ENCODE measurements at places on chromosomes 7 and 10.

DNA sequence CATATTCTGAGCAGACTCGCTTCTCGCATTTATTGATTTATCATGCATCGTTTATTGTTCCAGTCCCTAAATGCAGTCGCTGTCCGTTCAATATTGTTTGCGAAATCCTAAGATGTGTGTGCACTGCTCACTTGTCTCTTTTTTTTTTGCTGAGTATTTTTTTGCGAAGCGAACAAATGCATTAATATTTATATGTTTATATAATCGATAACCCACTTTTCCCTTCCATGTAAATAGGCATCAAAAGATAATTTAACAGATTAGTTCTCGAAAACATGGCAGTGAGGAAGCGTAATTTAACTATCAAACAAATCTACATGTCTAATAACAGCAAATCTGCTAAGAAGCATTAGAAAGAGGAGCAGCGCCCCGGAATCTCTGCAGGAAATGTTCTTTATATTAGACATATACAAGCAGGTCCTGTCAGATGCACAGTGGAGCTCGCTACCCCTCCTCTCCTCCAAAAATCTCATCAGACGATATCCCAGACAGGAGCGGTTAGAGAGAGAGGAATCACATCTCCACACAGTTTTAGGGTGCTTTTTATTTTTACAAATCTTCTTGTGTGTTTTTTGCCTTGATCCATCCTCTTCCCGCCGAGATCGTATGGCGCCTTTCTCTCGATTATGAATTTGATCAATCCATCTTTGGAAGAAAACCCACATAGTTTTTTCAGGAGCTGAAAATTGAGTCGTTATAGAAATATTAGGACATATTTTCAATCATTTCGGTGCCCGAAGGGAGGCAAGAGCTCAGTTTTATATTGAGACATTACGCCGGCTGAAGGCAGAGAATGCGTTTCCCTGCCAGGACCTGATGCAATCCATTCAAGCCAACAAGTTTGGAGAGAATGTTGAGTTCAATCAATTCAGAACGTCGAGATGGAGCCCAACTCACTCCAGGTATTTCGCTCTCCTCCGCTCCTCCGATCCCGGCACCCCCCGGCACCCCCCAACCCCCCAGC is at the start of gene ARID5B:
ARID5B (plus strand) TSS at position 871 of the 964 bp plus-strand sequence; CDS start at position 882, 11 bp downstream.
- DNase-seq = peak; percentile 62

- DNase-seq = no peak
Observed at GRCh38 chr10:74000892-74001669, 3.2 kb downstream of the VCL start.

- no peak for DNase-seq
Observed at GRCh38 chr7:122600630-122601029, 98.3 kb downstream of the RNF133 start.

- no peak for DNase-seq
Observed at GRCh38 chr7:46369933-46370654, 449.0 kb upstream of the IGFBP3 start.

GRCh38 chr10:30637881-30638467 is 8.4 kb upstream of the LYZL2 start:
- DNase-seq = no peak

GRCh38 chr7:138667535-138668228 is 33.5 kb downstream of the SVOPL start:
- DNase-seq = no peak

DNA sequence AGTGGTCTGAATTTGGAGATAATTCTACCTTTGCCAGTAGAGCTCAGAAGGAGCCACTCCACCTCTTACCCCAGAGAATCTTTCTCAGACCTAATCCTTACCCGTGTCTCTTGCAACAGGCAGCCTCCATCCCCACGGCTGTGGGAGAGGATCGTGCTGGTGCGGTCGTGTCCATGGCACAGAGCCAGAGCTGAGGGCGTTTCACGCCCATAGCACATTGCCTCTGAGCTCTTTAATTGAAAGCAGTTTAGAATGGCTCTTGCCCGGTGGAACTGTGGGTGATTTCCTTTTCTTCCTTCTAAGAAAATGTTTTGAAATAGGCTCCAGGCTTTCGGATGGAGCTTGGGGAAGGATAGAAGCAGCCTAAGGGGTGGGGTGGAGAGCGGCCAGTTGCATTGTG is 41.5 kb downstream of the PRF1 start:
- no peak for DNase-seq

- DNase-seq = no peak
Observed at GRCh38 chr7:197413-198335, 5.3 kb downstream of the FAM20C start.

- DNase-seq = no peak
Observed at GRCh38 chr7:142535123-142535779, 214.0 kb upstream of the PRSS1 start.

- no peak for DNase-seq
Observed at GRCh38 chr7:86790383-86790782, 146.7 kb downstream of the GRM3 start.

DNA sequence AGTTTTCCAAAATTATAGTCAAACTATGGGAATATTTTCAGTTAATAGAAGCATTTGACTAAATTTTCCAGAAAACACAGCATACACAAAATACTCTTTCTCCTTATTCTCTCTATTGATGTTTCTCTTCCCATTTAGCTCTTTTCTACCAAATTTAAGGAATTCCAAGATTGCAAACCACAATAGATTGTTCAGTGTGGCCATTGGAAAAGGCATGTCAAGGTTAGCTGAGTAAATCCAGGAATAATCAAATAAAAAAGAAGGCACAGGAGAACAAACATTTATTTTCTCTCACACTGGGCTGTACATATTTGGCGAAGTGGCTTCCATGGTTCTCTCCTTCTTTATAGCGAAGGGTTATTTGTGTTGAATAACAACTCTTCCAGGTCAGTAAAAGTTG is 117.3 kb downstream of the THSD7A start:
- no peak for DNase-seq

GRCh38 chr10:35650894-35651293 is 8.8 kb upstream of the FZD8 start:
- DNase-seq = no peak

DNA sequence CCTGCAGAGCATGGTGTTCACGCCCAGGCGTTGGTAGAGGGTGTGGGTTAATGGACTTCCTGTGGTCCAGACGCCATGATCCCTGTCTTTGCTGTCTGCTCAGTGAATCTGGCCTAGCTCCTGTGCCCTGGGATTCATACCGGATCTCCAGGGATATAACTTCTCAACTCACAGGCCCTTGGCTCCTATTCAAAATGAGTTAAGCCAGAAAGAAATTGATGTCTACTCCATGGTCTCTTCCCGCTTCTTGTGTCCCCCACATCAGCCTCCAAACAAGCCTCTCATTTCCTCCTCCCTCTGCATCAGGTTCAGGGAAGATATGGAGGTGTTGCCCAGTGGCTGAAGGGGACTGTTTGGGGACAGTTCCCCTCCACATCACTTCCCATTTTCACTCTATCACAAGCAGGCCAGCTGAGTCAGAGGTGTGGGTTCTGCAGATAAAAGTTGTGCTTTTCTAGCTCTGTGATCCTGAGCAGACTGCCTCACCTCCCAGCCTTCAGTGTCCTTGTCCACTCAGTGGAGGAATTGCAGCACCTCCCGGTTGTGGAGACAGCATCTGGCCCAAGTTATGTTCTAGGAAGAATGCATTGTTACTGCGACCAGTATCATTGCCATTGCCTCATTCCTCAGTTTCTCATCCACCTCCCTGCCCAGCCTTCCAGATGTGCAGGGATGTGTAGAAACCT is 22.5 kb downstream of the AKR1E2 start:
- no peak for DNase-seq

GRCh38 chr7:47300472-47301104 is 281.3 kb downstream of the TNS3 start:
- no peak for DNase-seq

DNA sequence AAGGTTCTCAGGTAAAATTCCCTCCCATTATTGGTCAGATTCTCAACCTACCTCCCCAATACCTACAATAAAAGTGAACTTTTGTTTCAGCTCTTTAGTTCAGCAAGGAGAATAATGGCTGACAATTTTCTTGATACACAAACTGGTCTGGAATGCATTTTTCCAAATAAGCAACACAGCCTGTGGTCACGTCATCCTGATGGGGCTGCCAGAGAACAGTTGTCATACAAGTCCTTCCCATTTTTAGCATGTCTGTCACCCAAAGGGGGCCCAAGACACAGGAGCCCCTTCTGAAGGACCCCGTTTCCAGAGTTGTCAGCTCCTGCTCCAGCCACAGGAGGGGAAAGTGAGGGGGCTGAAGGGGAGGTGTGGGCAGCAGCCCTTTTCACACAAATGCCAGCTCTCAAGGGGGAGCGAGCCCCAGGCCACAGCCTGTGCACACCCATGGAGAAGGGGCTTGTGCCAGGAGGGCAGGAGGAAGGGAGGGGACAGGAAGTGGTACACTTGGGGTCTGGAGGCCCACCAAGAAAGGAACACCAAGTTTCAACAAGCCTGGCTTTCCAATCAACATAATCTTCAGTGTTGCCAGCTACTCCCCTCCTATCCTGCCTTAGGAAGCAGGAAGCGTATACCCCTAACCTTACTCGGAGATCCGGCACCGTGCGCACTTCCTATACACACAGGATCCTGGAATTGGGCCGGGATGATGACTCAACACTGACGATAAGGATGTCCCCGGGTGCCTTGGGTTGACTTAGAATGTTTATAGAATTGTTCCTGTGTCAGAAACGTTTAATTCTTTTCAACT is 43.4 kb upstream of the PDLIM1 start:
- DNase-seq = peak; percentile 39

GRCh38 chr7:54991341-54991740 is 27.5 kb upstream of the EGFR start:
- no peak for DNase-seq

DNA sequence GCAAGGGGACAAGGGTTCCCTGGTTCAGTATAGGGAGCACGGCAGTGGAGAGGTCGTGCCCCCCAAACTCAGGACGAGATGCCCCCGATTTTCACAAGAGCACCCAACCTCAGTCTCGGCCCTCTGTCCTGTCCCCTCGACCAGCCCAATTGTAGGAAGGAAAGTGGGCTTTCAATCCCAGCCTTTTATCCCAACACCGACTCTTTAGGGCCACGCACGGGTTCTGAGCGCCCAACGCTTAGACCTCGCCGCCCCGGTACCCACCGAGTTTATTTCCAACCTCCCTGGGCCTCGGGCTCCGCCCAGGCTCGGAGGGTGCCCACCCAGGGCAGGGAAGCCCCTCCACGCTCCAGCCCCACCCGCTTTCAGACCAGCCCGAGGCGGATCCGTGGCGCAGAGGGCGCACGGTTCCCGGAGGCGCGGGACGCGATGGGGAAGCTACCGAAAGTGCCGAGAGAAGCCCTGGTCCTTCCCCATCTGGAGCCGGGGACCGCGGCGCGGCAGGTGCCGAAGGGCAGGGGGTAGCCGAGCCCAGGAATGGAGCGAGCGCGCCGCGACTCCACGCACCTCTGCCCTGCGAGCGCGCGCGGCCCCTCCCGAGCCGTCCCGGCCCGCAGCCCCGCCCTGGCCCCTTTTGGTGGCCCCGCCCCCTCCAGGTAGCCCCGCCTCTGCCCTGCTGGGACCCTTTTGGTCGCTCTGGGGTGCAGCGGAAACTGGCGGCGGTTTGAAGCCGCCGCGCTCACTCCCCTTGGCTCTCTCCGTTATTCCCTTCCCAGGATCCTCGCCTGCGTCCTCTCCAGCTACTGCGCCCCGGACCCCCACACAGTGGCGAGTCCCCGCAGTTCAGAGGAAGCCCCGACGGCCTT is 20.4 kb downstream of the GRID2IP start:
- DNase-seq = no peak

DNA sequence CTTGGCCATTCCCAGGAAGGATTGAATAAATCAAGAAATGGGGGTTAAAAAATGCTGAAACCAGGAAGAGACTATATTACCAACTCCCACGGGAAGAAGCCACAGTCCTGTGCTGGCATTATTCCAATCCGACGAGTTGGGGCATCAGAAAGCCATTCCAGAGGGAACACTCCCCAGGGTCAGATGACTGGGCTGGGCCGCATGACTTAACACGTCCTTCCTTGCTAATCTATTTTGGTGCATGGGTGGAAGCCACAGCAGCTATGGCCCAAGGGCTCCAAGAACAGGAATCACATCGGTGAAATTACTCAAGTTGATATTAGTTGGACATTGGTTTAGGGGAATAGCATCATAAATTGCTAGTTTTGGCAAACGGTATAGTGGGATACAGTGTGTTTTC is 592.9 kb upstream of the NRP1 start:
- peak; percentile 85 for DNase-seq

GRCh38 chr10:22333975-22334282 is 11.4 kb upstream of the SPAG6 start:
- no peak for DNase-seq

DNA sequence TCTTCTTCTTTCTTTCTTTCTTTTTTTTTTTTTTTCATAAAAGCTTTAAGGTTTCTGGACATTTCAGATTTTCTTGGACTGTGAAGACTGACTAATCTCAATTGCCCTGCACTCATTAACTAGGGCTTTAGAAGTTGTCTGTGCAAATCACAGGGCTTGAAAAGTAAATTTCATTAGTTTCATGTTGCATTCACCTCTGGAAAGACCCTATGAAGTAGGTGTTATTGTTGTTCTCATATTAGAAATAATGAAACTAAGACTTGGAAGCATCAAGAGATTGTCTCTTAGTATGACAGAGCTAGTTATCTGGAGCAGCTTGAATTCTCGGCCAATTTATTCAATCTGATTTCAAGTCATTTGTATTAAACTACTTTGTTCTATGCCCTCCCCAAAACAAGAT is 28.2 kb upstream of the SEMA3D start:
- no peak for DNase-seq

- no peak for DNase-seq
Observed at GRCh38 chr10:93290661-93291354, 191.3 kb downstream of the MYOF start.

DNA sequence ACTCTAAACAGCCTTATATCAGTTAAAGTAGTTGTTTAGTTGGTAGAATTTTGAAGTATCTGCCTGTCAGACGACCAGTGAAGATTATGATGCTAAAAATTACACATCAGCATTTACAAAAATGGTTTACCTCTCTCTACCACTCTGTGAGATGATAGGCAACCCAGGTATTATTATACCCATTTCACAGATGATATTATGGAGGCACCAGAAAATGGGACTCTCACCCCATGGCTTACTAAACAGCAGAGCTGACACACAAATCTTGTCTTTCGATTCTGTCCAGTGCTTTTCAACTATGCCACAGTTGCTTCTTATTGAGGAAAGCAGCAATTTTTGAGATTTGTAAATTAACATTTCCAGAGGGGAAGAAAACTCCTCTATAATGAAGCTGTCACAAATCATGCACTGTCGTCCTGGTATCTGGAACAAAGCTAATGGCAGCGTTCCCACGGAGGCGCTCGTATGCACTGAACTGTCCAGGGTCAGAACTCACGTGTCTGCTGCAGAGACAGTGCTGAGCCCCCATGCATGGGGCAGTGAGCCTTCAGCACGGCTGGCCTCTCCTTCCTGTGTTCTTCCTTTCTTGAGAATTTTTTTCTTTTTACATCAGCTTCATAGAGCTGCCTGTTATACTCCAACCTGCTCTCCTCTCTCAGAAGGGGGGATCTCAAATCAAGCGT is 381.1 kb downstream of the SDK1 start:
- no peak for DNase-seq
